H7 (cell line): ENCODE measurements at places on chromosomes 5 and 9. TPM values are rescaled to one million over a fixed set of nuclear protein-coding genes. Genes with fewer than 3 reads are reported as not detected.

NR3C1 gene
- total RNA-seq, result 19.0 and 21.1 TPM in 2 replicates

SPINK4 gene
- not detected in 2 replicates for total RNA-seq

SPINK13 gene
- not detected in 2 replicates for total RNA-seq

GOLGA2 gene
- total RNA-seq, result 34.4 and 48.7 TPM in 2 replicates

IGIP gene
- 0.48 and 1.0 TPM in 2 replicates for total RNA-seq

UNC13B gene
- total RNA-seq, result 49.5 and 56.0 TPM in 2 replicates

PCDHA4 gene
- total RNA-seq, result 6.0 and 7.6 TPM in 2 replicates

- peak; percentile 9 for DNase-seq
These were observed 390.4 kb downstream of the ARHGEF28 start for GRCh38 chr5:74016373-74016772.

- no peak for DNase-seq
These were observed 7.6 kb downstream of the ZMAT2 start for GRCh38 chr5:140707812-140708211.

DNA sequence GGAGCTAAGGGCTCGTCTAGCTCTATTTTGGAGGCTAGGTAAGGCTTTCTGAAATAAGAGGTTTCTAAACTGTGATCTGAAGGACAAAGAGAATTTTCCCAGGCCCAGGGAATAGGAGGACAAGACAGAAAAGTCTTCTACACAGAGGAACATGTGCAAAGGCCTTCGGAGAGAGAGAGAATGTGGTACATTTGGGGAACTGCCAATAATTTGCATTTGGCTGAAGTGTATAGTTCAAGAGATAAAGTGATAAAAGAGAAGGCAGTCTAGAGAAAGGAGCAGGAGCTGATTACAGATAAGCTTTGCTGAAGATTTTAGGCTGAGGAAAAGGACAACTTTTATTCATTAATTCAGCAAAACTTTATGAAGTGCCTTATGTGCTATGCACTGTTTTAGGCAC, 214.4 kb upstream of the ELL2 start:
- DNase-seq, result no peak

- DNase-seq, result peak; percentile 53
These were observed 364.9 kb upstream of the IRX2 start for GRCh38 chr5:3116366-3116765.

DNA sequence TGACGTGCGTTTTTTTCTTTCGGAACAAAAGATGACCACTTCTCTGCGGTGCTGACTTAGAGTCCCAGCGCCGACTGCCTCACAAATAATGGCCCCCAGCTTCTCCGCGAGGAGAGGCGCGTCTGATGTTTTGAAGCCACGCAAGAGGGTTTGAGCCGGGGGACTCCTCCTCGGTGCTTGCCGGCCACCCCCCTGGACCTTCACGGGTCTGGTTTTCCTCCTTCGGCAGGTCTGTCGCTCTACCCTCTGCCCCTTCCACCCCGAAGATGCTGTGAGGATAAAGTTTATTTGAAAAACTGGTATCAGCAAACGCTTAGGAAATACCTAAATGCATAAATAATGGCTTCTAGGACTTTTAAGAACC, 584 bp downstream of the USP20 start:
- no peak for DNase-seq

- no peak for DNase-seq
These were observed 8.9 kb downstream of the ZER1 start for GRCh38 chr9:128762671-128763449.

- no peak for DNase-seq
These were observed 408.9 kb downstream of the PDE4D start for GRCh38 chr5:59484618-59485017.

DNA sequence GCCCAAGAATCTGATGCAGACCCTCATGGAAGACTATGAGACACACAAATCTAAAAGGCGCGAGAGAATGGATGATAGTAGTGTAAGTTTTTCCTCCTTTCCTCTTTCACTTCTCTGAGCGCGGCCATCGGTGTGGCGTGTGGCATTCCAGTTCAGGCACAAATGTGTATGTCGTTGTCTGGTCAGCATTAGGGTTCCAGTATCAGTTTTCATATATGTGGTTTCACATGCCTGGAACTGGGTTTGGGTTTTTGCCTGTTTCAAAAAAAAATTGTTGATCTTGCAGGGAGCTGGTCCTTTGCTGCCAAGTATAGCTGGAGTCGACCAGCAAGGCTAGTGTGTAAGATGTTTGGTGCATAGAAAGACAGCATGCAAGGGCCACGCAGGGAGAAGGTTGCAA, 51.5 kb downstream of the C9orf152 start:
- no peak for DNase-seq

- peak; percentile 47 for DNase-seq
These were observed at the start of gene LURAP1L for GRCh38 chr9:12774861-12775678. LURAP1L (plus strand) TSS chr9:12775020; CDS start chr9:12775716, 696 bp downstream.

DNA sequence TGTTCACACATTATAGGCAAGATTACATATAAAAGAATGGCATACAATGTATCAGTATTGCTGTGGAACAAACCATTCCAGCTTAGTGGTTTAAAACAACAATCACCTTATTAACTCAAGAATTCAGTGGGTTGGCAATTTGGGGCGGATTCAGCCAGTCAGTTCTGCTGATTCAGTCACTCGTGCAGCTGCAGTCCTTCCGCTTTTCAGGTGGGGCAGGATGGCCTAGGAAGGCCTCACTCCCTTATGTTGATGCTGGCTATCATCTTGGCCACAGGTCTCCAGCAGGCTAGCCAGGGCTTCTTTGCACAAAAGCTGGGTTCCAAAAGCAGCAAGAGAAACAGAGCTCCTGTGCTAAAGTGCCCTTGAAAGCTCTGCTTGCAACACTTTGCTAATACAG, 150.6 kb downstream of the MCTP1 start:
- no peak for DNase-seq

- DNase-seq, result no peak
These were observed 661.8 kb upstream of the RGMB start for GRCh38 chr5:98111686-98112085.

- DNase-seq, result no peak
These were observed 44.9 kb upstream of the MYO10 start for GRCh38 chr5:16980983-16981382.

DNA sequence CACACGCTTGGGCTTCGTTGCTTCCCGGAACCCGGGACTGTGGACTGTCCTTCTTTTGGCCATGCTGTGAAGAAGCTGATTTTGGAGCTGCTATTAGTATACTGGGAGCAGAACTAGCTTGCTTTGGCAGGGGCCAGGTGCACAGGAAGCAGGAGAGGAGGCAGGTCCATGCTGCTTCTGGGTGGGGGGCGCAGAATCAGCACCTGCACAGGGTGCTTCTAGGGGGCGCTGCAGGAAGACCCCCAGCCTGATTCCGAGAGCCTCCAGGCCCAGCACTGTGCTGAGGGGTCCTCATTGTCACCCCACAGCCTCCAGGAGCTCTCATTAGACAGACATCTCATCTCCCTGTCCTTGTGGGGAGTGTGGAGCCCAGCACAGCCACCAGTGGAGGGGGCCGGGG, 252.6 kb upstream of the IRX4 start:
- peak; percentile 71 for DNase-seq

DNA sequence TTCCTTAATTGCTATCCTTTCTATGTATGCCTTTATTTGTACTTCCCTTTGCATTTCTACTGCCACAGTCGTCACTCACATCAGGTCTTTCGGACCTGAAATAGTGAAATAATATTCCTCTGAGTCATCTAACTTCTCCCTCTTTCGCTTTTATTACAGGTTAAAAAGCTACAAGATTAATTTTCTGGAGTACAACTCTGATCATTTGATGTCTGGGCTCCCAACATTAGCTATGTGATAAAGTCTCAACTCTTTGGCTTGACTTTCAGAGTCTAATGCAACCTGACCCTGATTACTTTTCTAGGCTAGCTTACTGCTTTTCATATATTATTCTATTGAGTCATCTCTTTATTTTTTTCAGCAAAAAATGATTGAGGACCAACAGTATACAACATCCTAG, 638.8 kb upstream of the WWC1 start:
- no peak for DNase-seq

GRCh38 chr5:135842737-135843136, 8.3 kb downstream of the SLC25A48 start:
- DNase-seq, result no peak

DNA sequence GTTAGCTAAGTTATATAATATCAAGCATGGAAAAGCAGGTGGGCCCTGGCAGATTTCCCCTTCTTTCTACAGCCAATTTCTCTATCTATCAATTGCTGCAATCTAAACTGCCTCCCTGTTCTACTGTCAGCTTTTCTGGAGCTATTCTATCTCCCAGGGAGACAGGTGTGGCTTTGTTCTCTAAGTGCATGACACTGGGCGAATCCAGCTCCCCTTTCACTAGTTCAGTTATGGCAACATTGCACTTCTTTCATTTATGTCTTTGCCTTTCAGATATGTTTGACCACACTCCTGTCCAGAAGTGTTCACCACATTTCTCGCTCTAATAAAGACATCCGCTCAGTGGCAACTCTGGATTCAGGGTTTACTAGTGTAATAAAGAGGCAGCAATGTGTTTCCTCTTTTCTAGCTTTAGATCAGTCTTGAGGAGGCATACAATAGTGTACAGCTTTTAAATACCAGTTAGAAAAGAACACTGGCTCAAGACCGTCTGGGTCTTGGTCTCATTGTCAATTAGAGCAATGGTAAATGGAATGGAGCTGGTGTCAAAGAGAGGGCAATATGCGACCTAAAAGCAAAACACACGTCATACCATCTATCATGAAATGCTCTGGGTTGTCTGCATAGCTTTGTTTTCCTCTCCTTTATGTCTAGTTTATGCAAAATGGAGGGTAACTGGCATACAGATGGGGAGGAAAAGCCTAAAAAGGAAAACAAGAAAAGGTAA, 197.0 kb downstream of the SLF1 start:
- no peak for DNase-seq

GRCh38 chr9:98159790-98160189, 32.6 kb downstream of the CORO2A start:
- no peak for DNase-seq

DNA sequence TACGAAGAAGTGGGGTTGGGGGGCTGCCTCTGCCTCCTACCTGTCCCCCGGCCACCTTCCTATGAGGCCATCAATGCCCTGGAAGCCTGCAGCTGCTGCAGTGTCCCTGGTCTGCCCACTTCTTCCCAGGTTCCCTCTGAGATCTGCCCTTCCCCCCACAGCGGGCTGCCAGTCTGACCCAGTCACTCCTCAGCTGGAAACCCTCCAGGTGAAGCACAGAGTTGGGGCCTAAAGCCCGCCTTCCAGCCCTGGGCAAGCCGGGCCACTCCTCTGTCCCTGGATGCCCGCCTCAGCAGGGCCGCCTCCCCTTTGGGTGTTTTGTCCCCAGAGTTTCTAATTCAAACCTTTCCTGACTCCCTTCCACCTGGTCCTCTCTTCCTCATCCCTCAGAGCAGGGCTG, 137.0 kb downstream of the RXRA start:
- DNase-seq, result peak; percentile 63

DNA sequence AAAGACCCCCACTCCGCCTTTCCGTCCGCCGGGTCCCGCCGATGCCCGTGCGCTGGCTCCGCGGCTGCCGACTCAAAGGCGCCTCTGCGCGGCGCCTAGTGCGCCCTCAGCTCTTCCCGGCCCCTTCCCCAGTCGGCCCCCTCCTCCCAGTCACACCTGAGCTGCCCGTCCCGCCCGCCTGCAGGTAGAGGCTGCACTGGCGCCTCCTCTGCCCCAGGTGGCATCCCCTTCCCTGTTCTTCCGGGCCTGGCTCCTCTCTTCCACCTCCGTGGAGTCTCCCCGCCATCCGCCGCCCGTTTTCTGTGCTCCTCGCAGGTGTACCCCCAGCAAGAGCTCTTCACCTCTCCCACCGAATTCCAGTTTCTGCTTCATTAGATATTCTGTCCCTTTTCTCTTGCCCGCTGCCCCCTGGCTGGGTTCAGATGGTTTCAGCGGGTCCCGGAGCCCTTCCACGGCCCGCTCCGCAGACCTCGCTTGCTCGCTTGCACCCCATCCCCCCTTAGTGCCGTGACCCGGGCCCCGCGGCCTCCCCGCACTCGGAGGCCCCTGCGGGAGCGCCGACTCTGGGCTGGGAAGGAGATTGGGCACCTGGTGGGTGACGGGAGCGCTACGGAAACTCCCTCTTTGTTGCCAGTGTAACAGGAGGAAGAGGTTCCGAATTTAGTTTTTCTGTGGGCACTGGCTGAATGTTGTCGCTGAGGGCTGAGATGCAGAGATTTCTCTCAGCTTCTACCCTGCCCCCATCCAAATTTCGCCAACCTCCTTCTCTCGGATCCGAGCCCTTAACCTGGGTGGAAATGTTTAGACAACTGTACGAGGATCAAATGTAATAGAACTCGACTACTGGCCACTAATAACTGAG, 809 bp downstream of the SLC44A1 start:
- DNase-seq, result peak; percentile 89
